ENCODE measurements at places on chromosomes 11 and 22.

DNA sequence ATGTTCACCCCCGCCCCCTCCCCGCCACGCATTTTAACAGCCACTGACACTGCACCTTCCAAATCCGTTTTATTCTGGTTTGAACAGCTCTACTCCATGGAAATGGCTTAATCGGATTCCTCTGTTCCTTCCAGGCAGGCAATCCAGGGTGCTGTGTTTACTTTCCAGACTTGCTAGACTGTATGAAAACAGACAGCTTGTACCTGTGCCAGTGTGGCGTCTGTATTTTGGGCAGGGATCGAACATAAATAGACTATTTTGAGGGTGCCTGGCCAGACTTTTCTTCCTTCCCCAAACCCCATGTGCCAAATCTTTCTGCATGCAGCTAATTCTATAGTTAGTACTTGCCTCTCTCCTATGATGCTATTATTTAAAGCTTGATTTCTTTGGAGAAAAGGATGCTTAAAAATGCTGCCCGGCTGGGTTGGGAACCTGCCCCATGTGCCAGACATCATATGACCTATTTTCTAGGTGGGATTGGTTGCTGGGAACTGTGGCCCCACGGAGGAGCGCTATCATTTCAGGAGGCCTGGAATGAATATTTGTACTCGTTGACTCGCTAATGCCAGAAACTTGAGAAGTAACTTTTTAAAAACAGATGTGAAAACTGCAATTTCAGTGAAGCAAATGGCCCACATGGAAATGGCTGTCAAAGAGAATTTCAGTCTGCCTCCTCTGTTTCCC lies 814.8 kb downstream of the BRD1 start:
- no peak for DNase-seq

DNA sequence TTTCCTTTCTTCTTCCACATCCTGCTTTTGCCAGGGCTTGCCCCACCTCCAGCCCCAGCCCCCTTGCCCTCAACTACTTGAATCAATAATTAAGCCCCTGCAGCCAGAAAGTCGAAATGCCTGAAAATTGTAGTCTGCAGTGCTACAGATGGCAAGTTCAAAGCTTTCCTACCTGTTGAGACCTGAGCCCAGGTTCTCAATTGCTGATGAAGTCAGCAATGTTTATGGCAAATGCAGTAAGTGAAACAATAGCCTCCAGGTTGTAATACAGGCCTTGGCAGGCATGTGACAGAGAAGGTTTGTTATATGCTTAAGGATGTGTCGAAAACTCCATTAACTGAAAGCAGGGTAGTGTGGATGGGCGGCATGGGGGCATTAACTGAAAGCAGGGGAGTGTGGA lies 181.1 kb upstream of the SESN3 start:
- no peak for DNase-seq

- no peak for DNase-seq
Observed at GRCh38 chr22:36497910-36498665, 8.8 kb downstream of the FOXRED2 start.

- no peak for DNase-seq
Observed at GRCh38 chr11:61973476-61974162, 6.2 kb upstream of the FTH1 start.

GRCh38 chr11:47348859-47349258 lies 3.6 kb downstream of the MYBPC3 start:
- no peak for DNase-seq

GRCh38 chr22:36079041-36079440 lies 50.4 kb upstream of the RBFOX2 start:
- no peak for DNase-seq

GRCh38 chr11:128735935-128736605 lies 42.2 kb downstream of the FLI1 start:
- no peak for DNase-seq

DNA sequence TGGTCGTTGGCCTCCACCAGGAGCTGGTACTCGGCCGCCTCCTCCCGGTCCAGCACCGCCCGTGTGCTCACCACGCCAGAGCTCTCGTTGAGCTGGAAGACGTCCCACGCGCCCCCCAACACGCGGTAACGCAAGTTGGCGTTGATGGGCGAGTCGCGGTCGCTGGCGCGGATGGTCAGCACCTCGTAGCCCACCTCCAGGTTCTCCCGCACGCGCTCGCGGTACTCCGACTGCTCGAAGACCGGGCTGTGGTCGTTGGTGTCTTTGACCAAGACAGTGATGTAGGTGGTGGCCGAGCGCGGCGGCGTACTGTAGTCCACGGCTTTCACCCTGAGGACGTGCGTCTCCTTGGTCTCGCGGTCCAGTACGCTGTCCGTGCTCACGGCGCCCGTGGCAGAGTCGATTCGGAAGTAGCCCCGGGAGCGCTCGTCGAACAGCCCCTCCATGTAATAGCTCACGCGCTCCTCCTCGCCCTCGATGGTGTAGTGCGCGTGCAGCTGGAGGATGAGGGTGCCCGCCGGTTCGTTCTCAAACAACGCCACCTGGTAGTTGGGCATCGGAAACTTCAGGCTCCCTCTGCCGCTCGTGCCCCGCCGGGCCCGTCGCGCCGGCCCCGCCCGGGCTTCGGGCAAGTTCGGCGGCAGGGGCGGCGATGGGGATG lies 1.4 kb downstream of the CELSR1 start:
- no peak for DNase-seq

DNA sequence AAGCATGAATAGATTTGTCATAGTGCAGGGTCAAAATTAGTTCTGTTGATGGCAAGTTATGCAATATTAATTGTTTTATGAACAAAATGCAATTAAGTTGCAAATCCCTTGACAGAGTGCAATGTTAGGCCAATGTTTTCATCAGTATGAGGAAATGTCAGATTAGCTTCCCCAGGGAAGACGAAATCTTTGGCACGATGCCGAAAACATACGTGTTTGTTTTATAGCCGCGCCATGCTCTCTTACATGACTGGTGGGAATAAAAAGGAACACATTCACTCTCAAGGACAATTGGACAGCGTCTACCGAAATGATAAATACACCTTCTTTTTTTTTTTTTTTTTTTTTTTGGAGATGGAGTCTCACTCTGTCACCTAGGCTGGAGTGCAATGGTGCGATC lies 27.0 kb downstream of the MFNG start:
- no peak for DNase-seq

DNA sequence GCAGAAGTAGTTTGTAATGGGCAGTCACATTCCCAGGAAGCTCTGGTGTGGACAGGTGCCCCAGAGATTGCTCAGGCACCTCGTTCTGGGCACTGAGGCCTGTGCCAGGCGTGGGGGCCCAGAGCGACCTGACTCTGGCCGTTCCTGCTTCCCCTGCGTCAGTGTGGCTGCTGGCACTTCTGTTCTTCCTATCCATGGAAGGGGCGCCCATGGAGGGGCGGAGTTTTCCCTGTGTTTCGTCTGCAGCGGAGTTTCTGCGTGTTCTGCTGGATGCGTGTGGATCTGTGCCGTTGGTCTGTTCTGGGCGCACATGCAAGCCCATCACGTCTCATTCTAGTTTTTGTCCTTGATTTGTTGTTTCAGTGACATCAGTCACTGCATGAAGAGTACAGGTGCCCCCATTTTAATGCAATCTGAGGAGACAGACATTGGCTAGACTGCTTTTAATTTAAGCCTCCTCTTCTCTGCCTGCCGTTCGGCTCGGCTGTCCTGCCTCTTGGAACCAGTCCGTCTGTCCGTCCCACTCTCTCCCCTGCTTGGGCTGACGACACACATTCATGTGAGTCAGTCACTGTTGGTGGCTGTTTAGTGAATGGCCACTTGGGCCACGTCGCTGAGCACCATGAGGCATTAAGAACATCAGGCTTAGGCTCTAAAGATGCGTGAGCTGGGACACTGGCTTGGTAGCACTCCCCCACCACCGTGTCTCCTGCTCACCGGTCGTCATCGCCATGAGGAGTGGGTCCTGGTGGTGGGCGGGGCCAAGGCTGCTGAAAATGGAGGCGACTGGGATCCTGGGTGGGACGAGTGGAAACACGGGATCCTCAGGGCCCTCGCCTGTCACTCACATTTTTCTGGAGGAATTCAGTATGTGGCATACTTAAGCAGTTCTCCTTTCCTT lies 255.8 kb downstream of the TBC1D22A start:
- DNase-seq, result no peak

DNA sequence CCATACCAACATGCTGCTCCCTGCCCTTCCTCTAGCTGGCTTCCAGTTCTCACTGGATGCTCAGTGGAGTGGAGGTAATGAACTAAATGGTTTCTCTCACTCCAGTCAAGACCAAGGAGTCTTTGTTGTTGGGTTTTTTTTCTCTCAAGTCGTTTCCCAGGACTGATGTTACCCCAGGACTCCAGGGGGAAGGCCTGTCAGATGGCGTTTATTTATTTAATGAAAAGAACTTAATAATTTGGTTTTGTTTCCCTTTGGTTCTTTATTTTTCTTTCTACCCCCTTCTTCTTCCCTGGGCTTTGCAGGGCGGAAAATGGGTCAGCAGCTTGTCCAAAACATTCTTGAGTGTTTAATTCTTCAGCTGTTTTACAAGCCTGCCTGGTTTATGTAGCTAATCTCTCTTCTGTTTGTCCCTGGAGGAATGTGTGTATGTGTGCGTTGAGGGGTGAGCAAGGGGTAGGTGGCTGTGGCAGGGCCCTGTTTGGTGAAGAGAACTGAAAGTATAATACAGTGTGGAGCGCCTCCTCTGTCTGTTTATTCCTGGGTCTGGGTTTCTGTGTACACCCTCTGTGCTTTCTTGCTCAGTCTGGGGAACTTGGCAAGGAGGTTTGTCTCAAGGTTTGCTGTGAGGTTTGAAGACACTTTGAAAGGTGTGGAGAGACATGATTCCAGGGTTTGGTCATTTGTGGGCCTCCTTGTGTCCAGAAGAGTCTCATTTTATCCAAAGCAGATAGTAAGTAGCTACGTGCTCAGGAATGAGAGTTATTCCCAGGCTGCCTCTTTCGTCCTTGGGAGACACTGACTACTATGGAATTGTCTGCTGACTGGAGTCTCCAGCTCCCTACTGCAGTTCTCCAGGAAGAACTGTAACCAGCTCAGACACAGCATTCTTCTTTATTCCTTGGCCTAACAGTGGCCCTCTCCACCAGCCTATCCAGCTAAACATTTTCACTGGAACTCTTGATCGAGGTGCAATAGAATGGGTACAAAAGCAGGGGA lies 175.5 kb downstream of the ADAMTS15 start:
- DNase-seq, result no peak

DNA sequence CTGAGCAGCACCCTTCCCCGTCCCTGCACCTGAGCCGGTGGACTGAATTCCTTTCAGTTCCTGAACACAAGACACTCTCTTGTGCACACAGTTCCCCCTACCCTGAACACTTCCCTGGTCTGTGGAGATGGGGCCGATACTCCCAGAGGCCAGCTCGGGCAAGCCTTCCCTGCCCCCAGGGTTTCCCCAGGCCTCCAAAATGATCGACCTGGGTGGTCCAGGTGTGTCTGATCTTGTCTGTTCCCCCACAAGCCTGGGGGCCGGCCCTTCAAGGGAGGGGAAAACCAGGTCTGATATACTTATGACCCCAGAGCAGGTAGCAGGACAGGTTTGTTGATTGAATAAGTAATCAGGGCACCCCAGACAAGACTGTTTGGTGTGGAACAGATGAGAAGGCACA lies 40.7 kb upstream of the KLHL35 start:
- DNase-seq, result no peak

DNA sequence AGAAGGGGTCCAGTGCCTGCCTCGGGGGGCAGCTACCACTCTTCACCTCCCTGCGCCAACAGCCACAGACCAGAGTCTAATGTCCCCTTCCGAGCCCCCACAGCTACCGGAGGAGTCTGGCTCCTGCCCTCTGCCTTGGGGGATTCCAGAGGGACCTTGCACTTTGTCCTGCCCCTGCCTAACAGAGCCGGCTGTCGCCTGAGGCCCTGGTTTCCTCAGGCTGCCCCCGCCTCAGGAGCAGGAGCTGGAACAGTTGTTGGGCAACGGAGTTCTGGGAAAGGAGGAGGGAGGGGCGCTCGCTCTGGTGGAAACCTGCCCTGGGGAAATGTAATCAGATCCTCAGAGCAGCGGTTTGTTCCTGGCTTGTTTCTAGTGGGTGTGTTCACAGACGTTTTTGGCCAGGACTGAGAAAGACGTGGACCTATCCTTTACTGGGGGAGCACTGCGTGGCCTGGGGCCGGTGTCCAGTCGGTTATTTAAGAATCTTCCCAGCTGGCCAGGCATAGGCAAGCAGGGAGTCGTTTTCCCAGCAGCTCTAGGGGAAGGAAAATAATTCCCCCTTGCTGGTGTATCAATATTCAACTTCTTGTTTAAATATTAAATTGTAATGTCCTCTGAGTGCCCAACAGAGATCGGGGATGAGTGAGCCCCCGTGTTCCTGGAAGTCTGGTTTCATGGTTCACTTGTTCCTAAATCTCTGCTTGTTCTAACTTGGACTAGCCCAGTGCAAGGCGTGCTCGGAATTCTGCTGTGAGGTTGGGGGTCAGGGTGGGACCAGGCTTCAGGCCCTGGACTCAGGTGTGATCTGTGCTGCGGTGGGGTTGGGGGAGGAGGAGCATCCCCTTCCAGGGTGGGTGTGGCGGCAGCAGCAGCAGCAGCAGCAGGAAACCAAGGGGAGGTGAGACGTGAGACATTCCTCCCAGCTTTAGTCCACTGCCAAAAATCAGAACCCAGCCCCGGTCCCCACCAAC lies 32.1 kb downstream of the A4GALT start:
- DNase-seq, result peak; percentile 78

DNA sequence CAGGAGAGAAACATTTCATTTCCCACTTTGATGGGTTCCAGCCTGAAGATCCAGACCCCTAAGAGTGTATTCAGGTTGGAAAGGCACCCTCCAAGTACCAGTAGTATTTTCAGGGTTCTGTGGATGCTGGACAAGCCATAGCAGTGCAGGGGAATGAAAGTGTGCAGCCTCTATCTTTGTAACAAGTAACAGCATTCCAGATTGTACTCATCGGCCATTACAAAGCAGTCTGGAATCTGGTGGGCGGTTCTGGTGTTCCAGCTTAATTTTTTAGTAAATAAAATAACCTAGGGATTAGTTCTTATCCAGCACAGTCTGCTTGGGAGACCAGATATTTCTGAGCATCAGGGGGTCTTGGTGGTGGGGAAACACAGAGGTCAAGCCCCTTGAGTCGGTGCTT lies 22.6 kb downstream of the APLNR start:
- DNase-seq, result no peak

DNA sequence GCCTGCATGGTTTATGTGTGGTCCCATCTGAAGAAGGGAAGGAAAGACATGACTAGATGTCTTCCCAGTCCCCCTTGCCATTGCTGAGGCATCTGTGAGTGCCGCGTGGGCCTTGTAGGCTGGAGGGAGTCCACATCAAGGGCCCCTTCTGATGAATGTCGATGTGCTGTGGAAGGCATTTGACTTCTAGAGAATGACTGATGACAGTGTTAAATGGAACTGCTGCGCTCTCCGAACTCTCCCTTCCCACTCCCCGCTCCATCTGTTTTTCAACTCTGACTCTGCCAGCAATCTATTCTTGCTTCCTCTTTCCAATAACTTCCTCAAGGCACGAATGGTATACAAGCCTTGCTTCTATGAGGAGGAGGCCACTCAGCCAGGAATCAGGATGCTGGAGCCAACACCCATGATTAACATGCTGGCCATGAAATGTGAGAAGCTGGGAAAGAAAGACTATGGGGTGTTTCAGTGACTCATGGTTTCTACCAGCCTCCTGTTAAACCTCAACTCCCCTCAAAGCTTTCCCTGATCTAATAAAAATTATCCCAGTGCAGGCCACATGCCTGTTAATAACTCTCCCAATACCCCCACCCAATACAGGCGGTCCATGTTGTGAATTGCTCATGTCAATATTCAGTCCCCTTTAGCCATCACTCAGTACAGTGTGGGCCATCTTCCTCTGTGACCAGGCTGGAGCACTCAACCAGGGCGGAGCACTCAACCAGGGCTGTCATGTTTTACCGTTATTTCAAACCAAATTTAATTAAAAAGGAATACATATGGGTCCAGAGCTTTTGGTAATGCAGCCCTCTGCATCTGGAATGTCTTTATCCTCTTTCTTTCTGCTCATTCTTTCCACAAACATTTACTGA lies 46.4 kb upstream of the TBCEL start:
- DNase-seq, result no peak

Measured in ecto neural progenitor cell (in vitro differentiated cells).